ENCODE measurements at places on chromosomes 5 and 9.

GRCh38 chr5:12013351-12013750 is 109.1 kb upstream of the CTNND2 start:
- no peak for DNase-seq

DNA sequence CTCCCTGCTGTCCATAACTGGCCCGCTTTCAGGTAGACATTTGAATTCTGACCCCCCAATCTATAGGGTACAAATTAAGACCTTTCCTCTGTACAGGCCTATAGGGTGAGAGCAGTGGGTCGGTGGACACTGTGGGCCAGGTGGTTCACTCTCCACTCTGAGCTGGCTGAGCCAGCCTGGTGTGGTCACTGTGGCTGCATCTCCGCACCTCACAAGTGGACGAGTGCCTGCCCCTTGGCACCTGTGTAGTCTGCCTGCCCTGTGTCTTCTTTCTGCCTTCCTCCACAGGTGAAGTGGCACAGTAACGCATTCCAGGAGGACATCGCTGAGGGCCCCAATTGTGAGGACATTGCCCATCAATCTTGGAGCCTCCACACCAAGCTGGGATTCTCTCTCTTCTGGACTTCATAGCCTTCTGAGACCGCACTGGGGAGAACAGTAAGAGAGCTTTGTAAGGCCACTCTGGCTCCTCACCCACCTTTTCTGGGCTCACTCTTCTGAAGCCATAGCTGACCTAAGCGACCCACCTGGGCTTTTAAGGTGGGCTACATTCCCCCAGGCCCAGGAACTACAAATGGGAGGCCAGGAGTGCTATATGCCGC is 33.5 kb upstream of the JADE2 start:
- no peak for DNase-seq

GRCh38 chr9:87587356-87587745 is 89.7 kb downstream of the DAPK1 start:
- no peak for DNase-seq

- DNase-seq = no peak
Measured at GRCh38 chr9:77809552-77809951, 161.4 kb upstream of the GNA14 start.

- no peak for DNase-seq
Measured at GRCh38 chr9:107890921-107891465, 401.4 kb upstream of the KLF4 start.

DNA sequence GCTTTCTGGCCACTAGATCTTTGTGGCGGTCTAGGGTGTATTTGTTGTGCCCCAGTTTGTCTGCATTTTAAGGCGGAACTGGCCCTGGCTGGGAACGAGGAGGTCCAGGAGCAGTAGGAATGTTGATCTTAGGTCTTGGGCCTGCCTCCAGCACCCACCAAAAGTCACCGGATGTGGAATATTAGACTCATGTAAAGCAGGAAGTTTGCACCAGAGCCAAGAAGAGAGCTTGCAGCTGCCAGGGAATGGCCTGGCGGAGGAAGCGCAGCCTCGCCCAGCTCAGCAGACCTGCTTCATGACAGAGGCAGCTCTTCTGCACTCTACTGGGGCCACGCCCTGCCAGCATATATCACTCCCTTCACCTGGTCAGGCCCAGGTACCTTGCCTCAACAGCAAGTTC is 3.3 kb downstream of the GPX3 start:
- no peak for DNase-seq

All from stimulated activated naive CD8-positive, alpha-beta T cell treated with anti-CD3 and anti-CD28 coated beads, Interleukin-15, Interleukin-2, amounts not matched to agents 100 U/mL and 50 U/mL, for 24 hours (primary cell).